NCI-H446 treated with DMSO at 0.1 percent for 48 hours (cell line): ENCODE measurements at places on chromosomes 13 and 19.

DNA sequence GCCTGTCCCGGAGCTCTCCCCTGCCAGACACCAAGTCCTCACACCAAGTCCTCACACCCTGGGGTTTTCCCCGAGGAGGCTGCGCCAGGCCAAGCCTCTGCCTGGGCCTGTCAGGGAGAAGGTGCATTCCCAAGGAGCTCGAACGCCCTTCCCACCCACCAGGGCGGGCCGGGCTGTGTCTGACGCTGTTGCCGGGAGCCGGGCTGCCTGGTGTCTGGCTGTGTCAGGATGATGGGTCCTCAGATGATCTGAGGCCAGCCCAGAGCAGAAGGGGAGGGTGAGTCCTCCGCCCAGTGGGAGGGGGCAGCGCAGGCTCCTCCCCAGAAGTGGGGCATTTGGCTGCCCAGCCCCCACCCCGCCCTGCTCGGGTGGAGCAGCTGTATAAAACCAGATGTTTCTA is 2.3 kb upstream of the HAS1 start:
- no peak for DNase-seq

- DNase-seq: no peak
Observed at GRCh38 chr13:33793726-33794125, 24.2 kb upstream of the RFC3 start.

- DNase-seq: no peak
Observed at GRCh38 chr13:97214921-97215320, 7.2 kb upstream of the MBNL2 start.

GRCh38 chr19:45250832-45251451 is at the start of gene MARK4:
TSS of gene MARK4 (plus strand) at chr19:45251271. CDS start at chr19:45251589, 318 bp downstream.
- peak; percentile 14 for DNase-seq

DNA sequence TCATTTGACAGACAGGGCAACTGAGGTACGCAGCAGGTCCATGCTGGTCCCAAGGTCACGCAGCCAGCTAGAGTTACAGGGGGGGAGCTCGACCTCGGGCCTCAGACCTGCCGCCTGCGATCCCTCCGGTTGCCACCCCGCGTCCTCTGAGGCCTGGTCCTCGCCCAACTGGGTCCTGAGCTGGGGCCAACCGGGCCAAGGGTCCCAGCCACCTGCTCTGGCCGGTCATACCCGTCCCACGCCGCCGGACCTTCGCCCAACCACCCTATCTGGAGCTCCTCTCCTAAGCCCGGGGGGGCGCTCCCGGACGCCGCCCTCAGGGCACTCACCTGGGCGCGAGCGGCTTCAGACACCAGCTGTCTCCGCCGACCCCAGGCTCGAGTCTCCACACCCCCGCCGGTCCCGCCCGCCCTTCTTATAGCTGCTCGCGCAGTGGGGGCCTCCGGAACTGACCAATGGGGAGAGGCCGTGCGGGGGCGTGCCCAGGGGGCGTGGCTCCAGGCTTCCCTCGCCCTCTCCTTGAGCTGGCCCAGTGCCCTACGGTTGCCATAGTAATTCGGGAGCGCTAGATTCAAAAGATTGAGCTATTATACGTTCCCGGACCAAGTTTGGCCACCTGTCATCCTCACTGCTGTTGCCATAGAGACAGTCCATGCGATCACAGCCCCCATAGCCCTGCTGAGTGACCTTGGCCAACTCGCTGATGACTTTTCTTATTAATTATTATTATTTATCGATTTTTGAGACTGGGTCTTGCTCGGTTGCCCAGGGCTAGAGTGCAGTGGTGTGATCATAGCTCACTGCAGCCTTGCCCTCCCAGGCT is at the start of gene PLIN5:
Gene PLIN5 (minus strand): TSS at position 389 of the 823 bp plus-strand sequence. CDS start 1,150 bp downstream, outside the sequence.
- peak; percentile 64 for DNase-seq

DNA sequence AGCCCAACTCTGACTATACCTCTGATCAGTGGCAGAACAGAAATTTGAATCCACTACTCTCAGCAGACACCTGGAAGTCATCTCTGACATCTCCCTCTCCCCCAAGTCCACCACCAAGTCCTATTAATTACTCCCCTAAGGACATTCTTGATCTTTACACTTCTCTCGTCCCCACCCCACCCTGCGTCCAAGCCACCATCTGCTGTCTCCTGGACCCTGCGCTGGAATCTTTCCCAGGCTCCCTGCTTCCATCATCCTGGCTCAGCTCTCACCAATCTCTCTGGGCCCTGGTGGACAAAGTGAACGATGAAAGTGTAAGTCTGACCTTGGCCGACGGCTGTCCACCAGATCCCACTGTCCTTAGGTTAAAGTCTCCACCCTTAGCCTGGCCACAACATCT is 145.6 kb upstream of the GJB6 start:
- no peak for DNase-seq

GRCh38 chr19:4365791-4366665 is 22.7 kb downstream of the MPND start:
- no peak for DNase-seq
